HS-5 (cell line): ENCODE measurements at places on chromosomes 3 and 15.

GRCh38 chr3:7038394-7038793, 177.5 kb downstream of the GRM7 start:
- no peak for DNase-seq

GRCh38 chr15:31360843-31361763, 34.5 kb downstream of the KLF13 start:
- DNase-seq: no peak

GRCh38 chr15:51234176-51234927, 104.0 kb downstream of the CYP19A1 start:
- DNase-seq: no peak

DNA sequence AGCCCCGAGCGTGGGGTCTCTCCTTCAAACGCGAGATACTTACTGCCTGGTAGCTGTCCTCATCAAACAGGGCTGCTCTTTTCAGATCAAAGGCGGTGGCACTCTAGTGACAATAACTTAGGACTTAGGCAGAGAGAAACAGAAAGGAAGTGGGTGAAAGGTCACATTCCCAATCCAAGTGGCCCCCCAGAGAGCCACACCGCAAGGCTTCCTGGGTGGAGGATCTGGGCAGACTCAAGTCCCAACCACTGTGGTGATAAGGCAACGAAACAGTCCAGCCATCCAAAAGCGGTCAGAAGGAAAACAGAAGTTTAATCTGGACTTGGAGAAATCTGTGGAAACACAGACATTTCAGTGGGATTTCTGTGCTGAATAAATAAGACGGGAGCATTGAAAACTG, 227.2 kb downstream of the ADAMTS17 start:
- DNase-seq: no peak

DNA sequence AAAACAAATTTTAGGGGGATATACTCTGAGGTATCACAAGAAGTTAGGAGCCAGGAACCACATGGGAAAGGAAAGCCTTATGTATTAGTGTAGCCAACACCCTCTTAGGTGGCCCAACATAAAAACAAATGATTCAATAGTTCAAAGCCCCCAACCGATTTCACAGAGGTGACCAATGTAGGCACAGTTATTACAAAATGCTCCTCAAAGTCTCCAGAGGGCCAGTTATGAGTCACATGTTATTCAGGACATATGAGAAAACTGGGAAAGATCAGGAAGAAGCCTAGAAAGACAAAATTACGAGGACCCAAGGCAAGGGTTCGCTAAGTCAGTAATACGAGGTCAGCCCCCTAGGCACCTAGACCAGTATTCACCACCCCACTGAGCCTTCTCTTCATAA, 29.9 kb upstream of the FBN1 start:
- no peak for DNase-seq
